Cardiac septum (tissue), 1 donor: ENCODE measurements at places on chromosomes 12 and 14.

GRCh38 chr12:107533218-107533617 lies 152.4 kb upstream of the PWP1 start:
- no peak for DNase-seq

DNA sequence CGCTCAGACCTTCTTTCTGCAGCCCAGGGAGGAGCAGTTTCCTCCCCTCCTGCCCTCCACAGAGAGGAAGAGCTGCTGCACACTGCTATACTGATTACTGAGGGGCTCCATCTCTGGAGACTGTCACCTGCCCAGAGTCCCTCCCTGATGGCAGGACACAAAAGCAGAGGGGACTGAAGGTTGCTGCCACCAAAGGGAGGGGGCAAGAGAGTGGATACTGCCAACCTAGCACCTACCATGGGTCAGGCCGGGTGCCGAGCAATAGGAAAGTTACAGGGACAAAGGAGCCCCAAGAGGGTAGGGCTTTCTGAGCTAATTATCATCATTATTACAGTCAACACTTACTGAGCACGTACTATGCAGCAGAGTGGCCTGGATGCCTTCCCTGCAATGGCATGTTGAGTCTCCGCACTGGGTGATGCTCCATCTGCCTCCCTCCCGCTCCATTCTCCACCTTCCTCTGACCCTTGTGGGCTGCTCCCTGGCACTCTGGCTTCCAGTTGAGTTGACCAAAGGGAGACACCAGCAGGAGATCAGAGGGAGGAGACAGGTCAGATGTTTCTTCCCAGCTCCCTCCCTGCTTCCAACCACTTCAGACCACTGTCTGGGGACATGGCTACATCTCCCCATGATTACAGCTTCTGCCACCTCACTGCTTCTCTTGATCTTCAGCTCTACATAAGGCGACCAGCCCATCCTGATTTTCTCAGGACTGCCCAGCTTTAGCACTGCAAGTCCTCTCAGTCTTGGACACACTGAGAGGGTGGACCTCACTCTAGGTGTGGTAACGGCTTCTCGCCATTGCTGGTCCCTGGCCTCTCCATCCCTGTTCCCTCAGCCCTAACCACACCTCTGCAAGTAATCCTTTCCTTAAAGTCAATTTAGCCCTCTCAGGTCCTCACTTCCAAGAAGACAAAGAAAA lies 2.6 kb upstream of the KRT79 start:
- no peak for DNase-seq

DNA sequence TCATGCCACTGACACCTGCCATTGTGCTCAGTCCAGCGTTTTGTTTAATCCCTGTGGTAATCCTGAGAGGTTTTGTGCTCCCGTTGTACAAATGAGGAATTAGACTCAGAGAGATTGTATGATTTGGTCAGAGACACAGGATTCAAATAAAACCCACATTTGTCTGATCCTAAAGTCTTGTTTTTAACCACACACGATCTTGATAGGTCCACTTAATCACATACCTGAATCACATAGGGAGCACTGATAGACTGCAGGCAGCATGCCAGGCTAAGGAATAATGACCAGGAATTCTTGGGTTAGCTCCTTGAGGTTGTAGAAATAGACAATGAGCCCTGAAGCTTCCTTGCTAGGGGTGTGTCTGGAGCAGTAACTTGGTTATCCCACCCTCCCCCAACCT lies 202.6 kb upstream of the RGS6 start:
- DNase-seq = no peak

GRCh38 chr14:53180272-53181221 lies 27.4 kb upstream of the DDHD1 start:
- no peak for DNase-seq

DNA sequence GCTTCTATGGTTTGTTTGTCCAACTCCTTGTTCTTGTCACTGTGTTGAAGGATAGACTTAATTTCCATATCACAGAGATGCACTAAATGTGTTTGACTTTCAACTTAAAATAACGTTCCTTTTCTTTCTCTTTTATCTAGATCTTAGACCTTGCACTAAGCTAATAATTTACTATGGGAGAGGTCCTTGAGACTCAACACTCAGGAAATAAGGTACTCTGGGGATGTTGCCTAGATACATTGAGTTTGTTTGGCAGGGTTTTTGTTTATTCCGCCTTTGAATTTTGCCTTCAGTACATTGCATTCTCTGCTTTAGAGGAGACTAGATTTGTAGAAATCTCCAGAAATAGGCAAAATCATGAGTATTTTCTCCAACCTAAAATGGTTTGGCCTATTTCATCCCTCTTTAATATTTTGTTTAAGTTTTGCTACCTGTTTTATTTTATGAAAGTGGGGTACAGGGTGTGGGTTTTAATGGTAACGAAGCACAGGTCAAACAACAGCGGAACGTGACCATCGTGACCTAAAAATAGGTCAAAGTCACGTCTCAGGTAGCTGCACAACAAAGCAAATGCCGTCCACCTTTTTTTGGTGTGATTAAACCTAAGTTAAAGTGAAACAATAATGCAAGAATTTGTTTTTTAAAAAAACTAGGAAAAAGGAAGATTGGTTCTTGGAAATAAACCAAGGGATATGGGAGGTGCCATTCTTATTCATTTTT lies 115.3 kb upstream of the CPSF6 start:
- no peak for DNase-seq

DNA sequence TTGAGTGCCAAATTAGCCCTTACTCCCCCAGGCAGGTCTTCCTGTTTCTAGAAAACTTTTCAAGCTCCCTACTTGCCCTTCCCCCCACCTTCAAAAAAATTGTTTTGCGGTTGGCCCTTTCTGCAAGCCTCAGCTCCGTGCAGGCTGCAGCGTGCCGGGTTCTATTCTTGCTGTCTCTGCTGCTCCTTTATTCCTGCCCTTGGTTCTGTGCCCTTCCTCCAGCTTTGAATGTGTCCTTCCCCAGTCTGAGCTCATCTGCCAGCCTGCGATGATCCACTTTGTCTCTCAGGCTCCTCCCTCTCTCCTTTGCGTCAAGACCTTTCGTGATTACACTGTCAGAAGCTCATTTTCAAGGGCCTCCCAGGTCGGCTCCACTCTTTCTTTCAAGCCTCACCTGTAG lies 98.6 kb downstream of the IRF2BPL start:
- no peak for DNase-seq

DNA sequence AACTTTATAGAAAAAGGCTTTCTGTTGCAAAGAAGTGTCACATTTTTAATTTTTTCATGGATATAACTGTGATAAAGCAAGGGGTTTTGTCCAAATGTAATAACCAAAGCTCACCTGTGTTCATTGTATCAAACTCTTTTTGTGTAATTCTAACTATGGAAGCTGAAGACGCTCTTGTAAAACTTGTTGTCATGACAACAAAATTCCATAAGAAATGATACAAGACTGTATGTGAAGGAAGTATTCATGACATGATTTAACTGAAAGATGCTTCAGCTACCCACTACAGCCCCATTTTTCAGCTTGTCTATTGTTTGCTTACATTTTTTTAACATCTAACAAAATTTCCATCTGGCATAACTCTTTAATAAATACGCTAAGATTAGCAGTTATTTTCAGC lies 360.9 kb downstream of the KCNH5 start:
- DNase-seq = no peak

DNA sequence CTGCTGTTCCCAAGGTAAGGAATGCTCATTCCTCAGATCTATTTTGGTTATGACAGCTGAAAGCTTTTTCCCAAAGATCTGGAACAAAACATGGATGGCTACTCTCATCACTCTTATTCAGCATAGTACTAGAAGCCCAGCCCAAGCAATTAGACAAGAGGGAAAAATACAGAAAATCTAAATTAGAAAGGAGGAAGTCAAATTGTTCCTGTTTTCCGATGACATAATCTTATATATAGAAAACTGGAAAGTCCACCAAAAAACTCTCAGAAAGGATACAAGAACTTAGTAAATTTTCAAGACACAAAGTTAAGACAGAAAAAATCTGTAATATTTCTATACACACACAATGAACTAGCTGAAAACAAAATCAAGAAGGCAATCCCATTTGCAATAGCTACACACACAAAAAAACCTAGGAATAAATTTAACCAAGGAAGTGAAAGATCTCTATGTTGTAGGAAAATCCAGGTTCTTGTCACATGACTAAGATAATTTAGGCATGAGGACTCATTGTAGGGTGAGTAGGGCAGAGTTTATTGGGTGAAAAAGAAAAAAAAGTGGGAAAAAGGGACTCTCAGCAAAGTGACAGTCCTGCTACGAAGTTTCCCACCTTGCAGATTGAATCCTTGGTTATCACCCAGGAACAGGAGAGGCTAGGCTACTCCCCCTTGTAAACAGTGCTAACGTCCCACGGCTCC lies 28.6 kb upstream of the KLRB1 start:
- no peak for DNase-seq

GRCh38 chr12:129771238-129771637 lies 132.6 kb downstream of the TMEM132D start:
- no peak for DNase-seq

DNA sequence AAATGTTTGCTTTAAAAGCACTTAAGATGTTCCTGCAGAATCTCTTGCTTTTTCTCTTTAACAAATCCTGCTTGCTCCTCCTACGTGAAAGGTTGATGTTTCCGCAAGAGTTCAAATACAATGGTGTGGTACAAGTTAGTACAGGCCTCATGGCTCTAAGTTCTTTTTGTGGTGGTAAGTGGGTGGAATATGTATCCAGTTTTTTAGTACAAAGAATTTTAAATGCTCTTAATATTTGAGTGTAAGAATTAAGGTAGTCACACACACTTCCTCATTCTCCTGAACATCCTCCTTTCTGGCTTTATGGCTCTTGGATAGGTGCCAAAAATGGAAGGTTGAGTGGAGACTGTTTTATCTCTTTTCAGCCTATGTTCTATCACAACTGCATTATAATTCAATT lies 1.8 kb downstream of the OTOGL start:
- DNase-seq = no peak
